Naive thymus-derived CD4-positive, alpha-beta T cell (primary cell): ENCODE measurements at places on chromosomes 16 and 17.

- no peak for DNase-seq
These were observed 85.3 kb downstream of the STXBP4 start for GRCh38 chr17:55053855-55054254.

- DNase-seq, result no peak
These were observed 21.0 kb upstream of the G6PC1 start for GRCh38 chr17:42879596-42879985.

DNA sequence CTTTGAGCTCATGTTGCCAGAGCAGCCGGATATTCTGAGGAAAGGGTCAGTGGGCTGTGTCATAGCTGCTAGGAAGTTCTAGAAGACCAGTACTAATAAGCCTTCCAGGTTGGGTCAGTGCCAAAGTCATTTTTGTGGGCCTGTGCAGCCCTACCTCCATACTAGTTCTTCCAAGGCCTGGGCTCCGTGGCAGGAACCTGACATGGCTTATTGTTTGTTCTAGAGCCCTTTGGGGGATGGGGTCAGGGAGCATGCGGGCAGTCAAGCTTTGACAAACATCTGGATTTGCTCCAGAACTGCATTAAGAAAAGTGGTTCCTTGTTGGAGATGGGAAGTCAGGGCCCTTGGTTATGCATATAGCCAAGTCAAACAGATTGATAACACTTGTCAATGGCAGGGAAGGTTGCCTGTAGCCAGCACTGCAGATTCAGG, 7.6 kb downstream of the ALKBH5 start:
- no peak for DNase-seq

DNA sequence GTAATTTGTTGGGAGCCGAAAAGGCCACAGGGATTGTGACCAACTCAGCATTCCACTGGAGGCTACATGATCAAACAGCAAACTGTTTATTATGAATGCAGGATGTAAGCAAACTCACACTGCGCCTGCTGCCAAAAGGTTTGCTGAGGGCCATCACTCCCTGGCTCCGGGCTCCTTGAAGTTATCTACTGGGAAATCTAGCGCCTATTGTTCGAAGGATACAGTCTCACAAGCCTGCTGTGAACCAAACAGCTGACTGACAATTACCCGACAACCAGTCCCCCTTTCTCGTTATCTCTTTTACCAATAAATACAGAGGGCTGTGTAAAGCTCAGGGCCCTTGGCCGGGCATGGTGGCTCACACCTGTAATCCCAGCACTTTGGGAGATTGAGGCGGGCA, 52.5 kb downstream of the BCL7C start:
- no peak for DNase-seq

GRCh38 chr16:75647492-75648264, at the start of the genes KARS1 and TERF2IP:
KARS1 (minus strand) TSS chr16:75647665; CDS start chr16:75647639, 26 bp downstream.
TERF2IP (plus strand) TSS chr16:75647773; CDS start chr16:75647883, 110 bp downstream.
- DNase-seq, result peak; percentile 90

- DNase-seq, result no peak
These were observed 45.0 kb upstream of the LHX1 start for GRCh38 chr17:36892112-36892838.

- no peak for DNase-seq
These were observed 100.2 kb upstream of the CDH11 start for GRCh38 chr16:65222049-65222448.

DNA sequence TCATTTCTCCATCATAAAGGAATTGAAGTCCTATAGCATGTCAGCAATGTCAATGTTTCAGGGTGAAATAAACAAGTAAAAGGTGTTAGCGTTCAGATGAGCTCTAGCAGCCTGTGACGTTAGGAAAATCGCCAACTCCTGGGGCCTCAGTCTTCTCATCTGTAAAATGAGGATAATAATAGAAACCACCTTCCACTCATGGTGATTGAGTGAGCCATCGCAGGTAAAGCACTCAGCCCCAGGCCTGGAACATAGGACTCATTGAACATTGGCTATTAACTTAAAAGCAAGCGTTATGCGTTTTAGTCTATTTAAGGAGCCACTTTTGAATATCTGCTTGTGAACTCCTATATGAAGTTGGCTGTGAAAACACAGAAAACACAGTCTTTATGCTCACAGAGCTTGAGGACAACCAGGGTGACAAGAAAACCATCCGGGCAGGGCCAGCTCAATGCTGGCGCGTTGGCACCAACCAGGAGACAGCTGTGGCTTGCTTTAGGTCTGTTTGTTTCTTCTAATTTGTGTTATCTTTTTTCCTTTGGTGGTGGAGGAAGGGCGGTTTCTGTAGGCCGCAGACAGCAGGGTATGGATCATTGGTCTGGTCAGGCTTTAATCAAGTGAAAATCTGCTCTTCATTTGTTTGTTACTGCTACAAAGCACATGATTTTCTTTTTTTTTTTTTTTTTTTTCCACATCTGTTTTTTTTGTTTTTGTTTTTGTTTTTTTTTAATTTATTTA, 35.7 kb upstream of the MED9 start:
- DNase-seq, result no peak

GRCh38 chr17:45200701-45201100, 21.0 kb upstream of the FMNL1 start:
- no peak for DNase-seq

GRCh38 chr16:73022534-73022933, 25.4 kb downstream of the ZFHX3 start:
- no peak for DNase-seq

DNA sequence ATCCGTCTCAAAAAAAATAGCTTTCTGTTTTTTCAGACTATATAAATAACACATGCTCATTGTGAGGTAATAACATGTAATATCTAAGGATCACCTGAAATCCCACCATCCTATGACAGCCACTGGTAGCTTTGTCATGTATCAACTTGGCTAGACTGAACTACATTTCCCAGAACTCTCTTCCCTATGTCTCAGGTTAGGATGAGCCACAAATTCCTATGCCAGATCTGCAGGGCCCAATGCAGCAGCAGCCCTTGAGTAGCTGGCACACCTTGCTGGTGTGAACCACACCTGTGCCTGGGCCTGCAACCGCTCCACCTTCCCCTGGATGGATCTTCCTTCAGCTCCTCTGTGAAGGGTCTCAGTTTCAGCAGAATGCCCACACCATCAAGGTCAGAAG, 28.1 kb downstream of the OGFOD1 start:
- no peak for DNase-seq
